ENCODE measurements at places on chromosomes 12 and 14. TPM values are rescaled to one million over a fixed set of nuclear protein-coding genes. Genes with fewer than 3 reads are reported as not detected.

GPD1 gene
- total RNA-seq: 1.5 TPM

- no peak for DNase-seq
Observed at GRCh38 chr12:120890963-120891362, 13.2 kb downstream of the SPPL3 start.

- DNase-seq: no peak
Observed at GRCh38 chr14:65156568-65157366, 54.5 kb upstream of the MAX start.

DNA sequence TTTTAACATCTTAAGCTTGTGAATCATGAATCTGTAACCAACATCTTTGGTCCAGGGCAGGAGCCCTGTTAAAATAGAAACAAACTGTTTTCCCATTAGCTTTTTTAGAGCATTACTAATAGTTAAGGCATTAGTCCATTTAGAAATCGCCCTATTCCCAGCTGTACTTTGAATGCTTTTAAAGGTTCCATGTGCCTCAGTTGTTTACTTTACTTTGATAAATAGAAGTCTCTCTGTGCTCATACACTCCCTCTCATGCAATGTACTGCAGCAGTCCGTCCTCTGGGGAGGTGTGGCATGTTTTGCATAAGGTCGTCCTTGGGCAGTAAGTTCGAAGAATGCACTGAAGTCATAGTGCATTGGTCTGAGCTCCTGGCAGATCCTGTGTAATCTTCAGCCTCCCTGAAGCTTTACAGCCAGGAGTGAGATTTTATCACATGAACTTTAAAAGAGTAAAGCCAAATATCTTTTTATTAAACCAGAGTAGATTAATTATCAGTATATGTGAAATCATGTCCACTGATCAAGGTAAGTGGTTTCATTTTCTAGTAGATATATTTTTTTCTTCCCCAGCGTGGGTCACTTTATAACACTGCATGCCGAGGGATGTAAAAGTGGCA, 134.7 kb downstream of the FGD4 start:
- peak; percentile 88 for DNase-seq

- no peak for DNase-seq
Observed at GRCh38 chr14:37198273-37198598, 499 bp downstream of the MIPOL1 start.

GRCh38 chr12:57008178-57008577, 1.8 kb upstream of the ZBTB39 start:
- DNase-seq: no peak

DNA sequence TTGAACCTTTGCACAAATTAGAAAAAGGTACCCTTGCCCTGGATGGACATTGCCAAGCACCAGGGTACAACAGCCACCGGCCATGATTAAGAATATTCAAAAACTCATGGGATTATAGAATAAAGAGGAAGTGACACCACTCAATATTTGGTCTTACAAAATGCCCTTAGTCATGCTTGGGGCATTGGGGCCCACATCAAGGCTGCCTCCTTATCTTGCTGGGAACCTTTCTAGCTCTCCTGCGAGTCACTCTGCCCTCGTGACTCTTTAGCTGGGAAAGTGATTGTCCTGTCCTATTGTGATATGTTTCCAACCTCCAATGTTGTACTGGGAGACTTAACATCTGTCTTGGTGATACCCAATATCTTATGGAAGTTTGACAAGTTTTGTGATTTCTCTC, 57.8 kb downstream of the GTF2A1 start:
- no peak for DNase-seq

DNA sequence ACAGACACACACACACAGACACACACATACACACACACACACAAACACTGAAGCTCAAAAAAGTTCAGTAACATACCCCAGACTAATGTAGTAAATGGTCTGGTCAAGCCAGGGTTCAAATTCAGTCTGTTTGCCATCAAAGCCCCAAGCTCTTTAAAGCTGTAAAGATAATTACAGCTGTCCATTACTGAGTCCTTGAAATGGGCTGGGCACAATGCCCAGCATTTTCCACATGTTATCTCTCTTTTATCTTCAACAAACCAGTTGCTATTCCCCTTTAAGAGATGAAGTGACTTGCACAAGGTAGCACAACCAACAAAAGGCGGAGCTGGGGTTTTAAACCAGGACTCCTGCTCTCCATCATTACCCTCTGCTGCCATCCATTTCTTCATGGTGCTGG, 7.6 kb upstream of the UNC119B start:
- DNase-seq: no peak

- no peak for DNase-seq
Observed at GRCh38 chr12:2267703-2268470, 215.1 kb downstream of the CACNA1C start.

MAP3K9 gene
- 19.5 TPM for total RNA-seq

GRCh38 chr14:99731547-99732435, 47.7 kb downstream of the CYP46A1 start:
- peak; percentile 31 for DNase-seq

ZC2HC1C gene
- total RNA-seq: 2.5 TPM

- no peak for DNase-seq
Observed at GRCh38 chr14:42214981-42215491, 608.4 kb downstream of the LRFN5 start.

DNA sequence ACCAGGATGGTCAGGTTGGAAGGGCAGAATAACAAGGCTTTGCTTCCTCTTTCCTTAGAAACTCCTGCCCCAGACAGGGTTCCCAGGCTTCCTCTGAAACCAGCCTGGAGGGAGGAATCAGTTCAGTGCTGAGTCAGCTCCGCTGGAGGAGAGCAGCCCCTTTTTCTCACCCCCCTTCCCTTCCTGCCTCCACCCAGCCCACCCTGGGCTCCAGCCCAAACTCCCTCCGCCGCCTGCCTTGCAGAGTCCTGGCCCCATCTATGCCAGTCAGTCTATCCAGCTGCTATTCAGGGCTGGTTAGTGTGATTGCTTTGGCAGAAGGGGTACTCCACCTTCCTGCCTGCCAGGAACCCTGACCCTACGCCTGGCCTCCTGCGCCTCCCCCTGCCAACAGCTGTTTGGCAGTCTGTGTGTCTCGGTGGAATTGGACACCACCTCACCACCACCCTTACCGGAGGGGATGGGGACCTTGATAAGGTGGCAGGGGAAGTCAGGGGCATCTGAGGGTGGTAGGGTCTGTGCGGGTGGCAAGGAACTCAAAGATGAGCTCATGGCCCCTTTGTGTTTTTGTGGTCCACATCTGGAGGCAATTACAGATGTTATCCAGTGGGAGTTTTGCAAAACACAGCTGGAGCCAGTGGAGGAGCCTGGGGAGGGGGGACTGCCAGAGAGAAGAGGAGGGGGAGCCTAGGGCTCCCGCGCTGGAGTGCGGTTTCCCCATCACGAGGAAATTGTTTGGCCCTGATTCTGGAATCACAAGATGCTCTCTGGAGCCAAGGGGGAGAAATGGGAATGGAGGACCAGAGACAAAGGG, 12.2 kb downstream of the MMP14 start:
- no peak for DNase-seq

GRCh38 chr14:50697659-50698290, 29.7 kb upstream of the SAV1 start:
- DNase-seq: no peak

GRCh38 chr12:105506678-105507310, 176.3 kb downstream of the C12orf75 start:
- DNase-seq: no peak

Data from Caco-2 (cell line).